ENCODE measurements at places on chromosomes 1 and 21.

- DNase-seq, result no peak
These were observed 25.3 kb downstream of the ARHGEF16 start for GRCh38 chr1:3479511-3480368.

- DNase-seq, result no peak
These were observed 71.1 kb downstream of the SETD4 start for GRCh38 chr21:35989138-35989735.

- no peak for DNase-seq
These were observed 70.0 kb downstream of the PRKAA2 start for GRCh38 chr1:56715156-56715555.

- DNase-seq, result no peak
These were observed 81.0 kb upstream of the ZBTB18 start for GRCh38 chr1:243970077-243970476.

GRCh38 chr1:43035821-43036741 is 77.4 kb upstream of the SLC2A1 start:
- DNase-seq, result no peak

GRCh38 chr1:231930257-231930947 is 303.8 kb downstream of the DISC1 start:
- DNase-seq, result no peak

DNA sequence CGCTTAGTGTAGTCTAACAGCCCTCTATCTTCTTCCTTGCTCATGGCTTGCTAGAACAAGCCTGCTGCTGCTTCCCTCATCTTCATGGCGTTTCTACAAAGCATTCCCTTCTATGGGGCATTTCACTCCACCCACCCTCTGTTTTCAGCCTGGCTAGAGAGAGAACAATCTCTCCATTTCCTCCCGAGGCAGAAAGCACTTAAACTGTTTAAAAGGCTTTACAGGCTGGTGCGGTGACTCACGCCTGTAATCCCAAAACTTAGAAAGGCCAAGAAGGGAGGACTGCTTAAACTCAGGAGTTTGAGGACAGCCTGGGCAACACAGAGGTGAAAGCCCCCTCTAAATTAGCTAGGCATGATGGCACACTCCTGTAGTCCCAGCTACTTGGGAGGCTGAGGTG is 17.8 kb downstream of the ORC1 start:
- DNase-seq, result no peak

- DNase-seq, result no peak
These were observed 29.0 kb upstream of the CTBS start for GRCh38 chr1:84603223-84603622.

GRCh38 chr1:178052650-178053461 is 41.0 kb upstream of the RASAL2 start:
- no peak for DNase-seq

DNA sequence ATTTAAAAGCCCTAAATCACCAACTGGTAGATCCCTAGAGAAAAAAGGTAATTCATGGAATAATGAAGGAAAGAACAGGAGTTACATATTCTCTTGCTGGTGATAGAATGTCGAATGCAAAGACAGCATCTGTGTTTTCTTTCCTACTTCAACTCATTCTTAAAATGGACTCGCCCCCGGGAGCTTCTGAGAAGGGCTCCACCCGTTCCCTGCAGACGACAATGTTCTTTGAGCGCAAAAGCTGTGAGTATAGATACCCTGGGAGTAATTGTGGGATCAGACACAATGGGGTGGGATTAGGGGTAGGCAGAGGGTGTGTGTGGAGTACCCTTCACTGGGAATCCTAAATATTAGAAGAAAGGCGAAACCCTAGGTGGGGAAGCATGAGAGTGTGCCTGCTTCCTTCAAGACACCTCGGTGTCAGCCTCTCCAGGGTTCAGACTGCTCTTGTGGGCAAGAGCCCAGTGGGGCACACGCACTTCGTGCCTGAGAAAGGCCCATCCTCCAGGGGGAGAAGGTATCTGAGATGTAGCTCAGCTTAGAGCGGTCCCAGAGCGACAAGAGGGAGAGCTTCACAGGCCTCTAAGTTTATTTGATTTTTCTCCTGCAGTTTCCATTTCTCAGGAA is 123.3 kb upstream of the DPYD start:
- DNase-seq, result peak; percentile 26

DNA sequence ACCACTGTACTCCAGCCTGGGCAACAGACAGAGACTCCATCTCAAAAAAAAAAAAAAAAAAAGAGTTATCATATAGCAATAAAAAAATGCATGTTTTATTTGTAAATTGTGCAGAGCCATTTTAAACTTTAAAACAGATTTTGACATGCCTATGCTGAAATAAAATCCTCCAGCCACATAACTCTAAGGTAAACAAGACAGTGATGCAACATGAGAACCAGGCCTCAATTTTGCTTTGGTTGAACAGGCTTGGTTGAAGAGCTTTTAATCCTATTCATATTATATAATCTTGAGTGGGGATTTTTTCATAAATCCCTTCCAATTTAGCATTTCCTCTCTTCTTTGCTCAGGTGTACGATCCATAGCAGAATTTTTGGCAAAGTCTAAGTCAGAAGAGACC is 26.1 kb downstream of the ARMH1 start:
- DNase-seq, result no peak

DNA sequence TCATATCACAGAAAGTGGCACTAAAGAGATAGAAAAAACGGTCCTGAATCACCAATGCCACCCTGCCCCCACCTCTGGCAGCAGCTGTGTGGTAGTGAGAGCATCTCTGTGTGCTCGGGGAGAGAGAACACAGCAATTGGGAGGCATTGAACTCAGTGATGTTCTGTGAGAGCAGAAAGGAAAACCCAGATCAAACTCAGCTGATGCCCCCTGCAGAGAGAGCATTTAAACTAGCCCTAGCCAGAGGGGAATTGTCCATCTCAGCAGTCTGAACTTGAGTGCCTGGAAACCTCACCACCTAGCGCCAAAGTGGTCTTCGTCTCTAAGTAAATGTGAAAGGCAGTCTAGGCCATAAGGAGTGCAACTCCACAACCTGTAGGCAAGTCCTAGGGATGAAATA is 21.3 kb downstream of the SLC44A5 start:
- no peak for DNase-seq

DNA sequence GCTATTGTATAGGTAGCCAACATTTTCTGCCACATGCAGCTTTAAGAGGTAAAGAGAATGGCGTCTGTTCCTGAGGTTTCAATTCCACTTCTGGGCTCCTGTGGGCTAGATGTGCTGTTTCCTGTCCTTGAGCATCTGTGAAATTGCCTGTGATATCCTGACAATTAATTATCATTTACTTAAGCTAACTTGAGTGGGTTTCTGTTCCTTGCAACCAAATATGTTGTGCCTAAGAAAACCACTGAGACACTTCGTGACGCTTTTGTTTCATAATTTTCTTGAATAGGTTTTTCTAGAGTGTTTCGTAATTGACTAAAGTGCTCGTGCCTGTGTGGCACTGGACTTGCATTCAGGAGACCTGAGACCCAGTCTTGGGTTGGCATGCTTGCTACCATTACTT is 127.3 kb upstream of the POU3F1 start:
- no peak for DNase-seq

DNA sequence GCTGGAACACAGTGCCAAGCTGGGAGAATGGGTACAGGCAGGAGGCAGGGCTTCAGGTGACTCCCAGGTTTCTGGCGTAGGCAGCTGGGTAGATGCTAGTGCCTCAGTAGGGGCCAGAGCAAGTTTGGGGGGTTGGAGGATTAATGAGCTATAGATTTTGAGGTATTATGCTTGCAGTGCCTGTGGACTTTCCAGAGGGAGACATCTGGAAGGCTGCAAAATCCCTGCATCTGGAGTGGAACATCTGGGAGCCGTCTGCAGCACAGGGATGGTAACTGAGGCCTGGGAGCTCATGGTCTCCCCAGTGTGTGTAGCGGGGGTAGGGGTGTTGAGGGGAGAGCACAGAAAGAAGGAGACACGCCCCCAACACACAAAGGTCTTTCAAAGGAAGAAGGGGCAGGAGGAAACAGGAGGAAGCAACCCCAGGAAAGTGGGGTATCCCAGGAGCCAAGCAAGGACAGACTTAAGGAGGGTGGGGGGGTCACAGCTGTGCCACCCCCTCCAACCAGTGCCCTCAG is 2.2 kb upstream of the PDZK1IP1 start:
- no peak for DNase-seq

DNA sequence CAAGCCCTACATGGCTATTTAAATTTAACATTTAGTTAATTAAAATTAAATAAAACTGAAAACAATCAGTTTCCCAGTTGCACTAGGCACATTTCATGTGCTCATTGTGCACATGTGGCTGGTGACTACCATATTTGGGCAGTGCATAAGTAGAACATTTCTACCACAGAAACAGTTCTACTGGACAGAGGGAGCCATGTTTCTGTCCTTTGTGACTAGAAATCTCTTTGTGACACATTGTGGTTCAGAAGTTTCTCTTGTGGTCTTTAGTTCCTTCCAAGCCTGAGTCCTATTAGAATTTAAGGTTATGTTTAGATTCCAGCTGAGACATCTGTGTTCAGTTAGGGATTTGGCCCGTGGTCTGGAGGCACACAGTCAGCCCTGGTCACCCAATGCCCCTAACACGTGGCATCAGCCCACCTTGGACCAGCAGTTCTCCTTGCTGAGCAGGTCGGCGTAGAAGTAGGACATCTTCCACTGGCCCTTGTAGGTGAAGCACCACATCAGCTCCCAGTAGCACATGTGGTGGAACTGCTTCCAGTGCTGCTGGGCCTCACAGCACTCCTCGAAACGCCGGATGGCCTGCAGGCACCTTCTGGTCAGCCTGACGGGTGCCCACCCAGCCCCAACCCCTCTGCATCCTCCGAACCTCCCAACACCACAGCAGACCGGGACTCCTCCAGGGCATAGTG is 29.1 kb downstream of the TTC39A start:
- no peak for DNase-seq

GRCh38 chr1:15381805-15382204 is 27.9 kb upstream of the EFHD2 start:
- DNase-seq, result no peak

GRCh38 chr1:224168859-224169380 is 14.1 kb upstream of the DEGS1 start:
- no peak for DNase-seq

GRCh38 chr1:6688001-6688400 is 13.6 kb downstream of the DNAJC11 start:
- no peak for DNase-seq

DNA sequence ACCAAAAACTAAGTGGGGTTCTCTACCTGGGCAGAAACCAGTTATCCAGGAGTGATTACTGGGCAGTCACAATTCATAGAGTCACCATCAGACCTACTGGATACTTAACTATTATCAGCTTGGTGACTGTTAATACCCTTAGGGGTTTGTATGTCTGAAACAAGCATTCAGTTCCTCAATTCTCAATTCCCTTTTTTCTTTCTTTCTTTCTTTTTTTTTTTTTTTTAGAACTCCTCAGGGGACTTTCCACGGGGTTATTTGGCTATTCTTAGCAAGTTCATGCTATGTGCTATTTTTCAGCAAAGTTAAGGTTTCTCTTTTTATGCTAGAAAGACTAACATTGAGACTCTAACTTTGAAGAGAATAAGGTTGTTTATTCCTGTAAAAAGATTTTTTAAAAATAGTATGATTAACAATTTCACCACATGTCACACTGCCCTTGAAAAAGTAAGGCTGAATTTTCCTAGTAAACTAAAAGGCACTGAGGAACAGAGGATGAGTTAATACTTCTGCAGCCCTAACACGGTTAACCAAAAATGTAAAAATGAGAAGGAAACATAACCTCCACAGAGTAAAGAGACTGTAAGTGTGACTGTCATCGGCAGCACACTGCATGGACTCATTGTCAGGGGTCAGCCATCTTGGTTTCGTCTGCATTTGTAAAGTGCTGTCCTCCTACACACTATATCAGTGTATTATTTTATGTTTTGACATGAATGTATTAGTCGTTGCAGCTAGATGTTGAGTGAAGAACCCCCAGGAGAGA is 310.2 kb downstream of the NTNG1 start:
- no peak for DNase-seq

- DNase-seq, result no peak
These were observed 18.5 kb downstream of the TNFRSF1B start for GRCh38 chr1:12185036-12185917.

DNA sequence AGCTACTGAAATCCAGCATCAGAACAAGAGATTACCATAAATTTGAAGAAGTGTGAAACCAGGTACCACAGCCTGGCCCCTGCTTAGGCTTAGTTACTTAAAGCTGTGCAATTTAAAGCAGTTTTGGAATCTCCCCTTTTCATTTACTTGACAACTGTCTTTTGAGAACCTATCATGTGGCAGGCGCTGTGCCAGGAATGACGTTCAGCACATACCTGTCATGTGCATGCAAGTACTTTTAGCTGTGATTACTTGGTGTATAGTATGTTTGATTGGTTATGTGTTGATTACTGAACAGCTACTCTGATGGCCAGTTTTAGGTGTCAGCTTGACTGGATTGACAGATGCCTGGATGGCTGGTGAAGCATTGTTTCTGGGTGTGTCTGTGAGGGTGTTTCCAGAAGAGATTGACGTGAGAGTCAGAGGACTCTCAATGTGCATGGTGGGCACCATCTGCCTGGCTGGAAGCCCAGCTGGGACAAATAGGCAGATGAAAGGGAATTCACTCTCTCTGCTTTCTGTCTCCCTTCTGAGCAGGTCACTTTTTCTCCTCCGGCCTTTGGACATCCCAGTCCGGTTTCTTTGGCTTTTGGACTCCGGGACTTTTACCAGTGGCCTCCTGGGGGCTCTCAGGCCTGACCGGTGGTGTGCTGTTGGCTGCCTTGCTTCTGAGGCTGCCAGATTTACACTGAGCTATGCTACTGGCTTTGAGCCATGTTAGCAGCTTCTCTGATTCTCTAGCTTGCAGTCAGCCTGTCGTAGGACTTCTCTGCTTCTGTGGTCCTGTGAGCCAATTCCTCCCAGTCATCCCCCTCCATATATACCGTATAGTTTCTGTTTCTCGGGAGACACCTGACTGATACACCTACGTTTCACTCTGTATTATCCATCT is 178.0 kb downstream of the RYR2 start:
- no peak for DNase-seq

GRCh38 chr1:217462666-217463065 is 168.2 kb downstream of the GPATCH2 start:
- DNase-seq, result no peak

DNA sequence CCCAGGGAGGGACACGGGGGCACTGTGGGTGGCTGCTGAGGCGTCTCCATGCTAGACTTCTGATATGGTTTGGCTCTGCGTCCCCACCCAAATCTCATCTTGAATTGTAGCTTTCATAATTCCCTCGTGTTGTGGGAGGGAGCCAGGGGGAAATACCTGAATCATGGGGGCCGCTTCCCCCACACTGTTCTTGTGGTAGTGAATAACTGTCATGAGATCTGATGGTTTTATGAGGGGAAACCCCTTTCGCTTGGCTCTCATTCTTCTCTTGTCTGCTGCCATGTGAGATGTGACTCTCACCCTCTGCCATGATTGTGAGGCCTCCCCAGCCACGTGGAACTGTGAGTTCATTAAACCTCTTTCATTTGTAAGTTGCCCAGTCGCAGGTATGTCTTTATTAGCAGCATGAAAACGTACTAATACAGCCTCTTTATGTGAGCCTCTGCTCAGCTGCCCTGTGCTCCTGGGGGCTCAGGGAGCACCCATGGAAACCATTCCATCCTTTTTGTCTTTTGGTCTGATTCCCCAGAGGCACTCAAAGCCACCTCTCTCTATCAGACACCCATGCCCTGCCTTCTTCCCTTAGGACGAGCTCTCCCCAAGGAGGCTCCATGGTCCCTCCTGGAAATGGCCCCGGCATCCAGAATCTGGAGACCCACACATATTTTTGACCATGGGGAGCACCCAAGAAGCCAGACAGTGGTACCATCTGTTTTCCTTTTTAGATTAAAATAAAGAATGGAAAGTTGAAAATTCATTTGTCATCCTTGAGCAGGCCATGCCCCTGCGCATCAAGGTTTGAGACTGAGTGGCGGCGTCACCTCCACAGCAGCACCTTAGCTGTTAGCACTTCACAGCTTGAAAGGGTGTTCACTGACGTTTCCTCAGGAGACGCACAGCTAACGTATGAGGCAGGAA is 65.9 kb upstream of the FAM20B start:
- DNase-seq, result no peak

Measured in activated naive CD8-positive, alpha-beta T cell treated with anti-CD3 and anti-CD28 coated beads, Interleukin-2, amount 10 ng/mL, durations not matched to agents 7 days and 5 days (primary cell).